ENCODE measurements at places on chromosomes 2 and 18.

DNA sequence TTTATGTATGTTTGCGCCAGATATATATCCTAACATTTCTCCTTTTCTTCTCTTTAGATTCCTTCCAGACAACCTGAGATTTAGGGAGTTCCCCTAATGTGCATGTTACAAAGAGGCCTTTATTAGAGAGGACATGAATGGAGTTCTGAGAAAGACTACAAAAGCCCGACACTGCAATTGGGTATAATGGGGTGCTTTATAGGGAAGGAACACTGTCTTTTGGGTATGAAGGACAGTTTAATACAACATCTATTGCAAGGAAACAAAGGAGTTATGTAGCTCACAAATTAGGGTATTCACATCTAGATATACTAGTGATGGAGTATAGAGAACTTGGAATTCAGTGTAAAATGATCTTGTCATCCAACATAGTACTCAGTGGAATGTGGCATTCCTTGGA lies 383.8 kb downstream of the FIGN start:
- no peak for DNase-seq

GRCh38 chr2:81714817-81715216 lies 1410.3 kb upstream of the LRRTM1 start:
- DNase-seq, result no peak

DNA sequence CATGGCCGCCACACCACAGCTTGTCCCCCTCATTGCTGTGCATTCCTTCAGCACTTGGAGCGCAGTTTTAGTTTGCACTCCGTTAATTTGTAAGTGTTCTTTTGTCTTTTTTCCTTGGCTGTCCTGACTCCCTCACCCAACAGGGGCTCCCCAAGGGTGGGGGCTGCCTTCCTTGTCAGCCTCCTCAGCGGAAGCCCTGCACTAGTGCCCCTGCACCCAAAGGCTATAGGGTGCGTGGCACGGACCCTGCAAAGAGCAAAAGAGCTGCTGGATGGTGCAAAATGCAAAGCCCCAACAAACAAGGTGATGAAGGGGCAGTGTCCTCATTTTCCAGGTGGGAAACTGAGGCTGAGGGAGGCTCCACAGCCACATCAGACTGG lies 46.8 kb downstream of the EMX1 start:
- DNase-seq, result no peak

- no peak for DNase-seq
These were observed 9.1 kb upstream of the CLK1 start for GRCh38 chr2:200873560-200873959.

- DNase-seq, result no peak
These were observed 12.4 kb upstream of the CATIP start for GRCh38 chr2:218344090-218344754.

DNA sequence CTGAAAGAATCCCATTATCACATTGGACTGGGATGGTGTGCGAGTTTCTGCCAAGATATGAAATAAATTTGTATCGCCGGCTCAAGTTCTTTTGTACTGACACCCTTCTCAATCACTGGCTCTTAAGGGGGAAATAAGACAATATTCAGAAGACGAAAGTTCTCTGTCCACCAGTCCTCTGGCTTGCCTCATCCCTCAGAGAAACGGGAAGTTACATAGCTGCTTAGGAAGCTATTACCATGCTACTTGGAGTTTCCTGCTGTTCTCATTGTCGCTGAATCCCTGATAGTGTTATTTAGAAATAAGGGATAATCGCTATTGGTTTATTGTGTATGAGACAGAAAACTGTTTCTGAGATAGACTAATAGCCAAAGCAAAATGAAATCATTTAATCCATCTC lies 205.0 kb upstream of the ZNF521 start:
- no peak for DNase-seq

GRCh38 chr18:47591429-47591828 lies 339.0 kb downstream of the SMAD2 start:
- DNase-seq, result no peak

GRCh38 chr18:47682876-47683275 lies 247.6 kb downstream of the SMAD2 start:
- no peak for DNase-seq

- no peak for DNase-seq
These were observed at the start of gene FHOD3 for GRCh38 chr18:36297417-36298125. FHOD3 (plus strand) TSS chr18:36297713; CDS start chr18:36297836, 123 bp downstream.

GRCh38 chr18:47244086-47244485 lies 7.4 kb downstream of the SKOR2 start:
- DNase-seq, result no peak

GRCh38 chr2:197011801-197012641 lies 85.5 kb upstream of the PGAP1 start:
- no peak for DNase-seq
